ENCODE measurements at places on chromosomes 3 and 15.
A peak's percentile ranks its signal among the peaks of the same experiment; 100 is the strongest.

DNA sequence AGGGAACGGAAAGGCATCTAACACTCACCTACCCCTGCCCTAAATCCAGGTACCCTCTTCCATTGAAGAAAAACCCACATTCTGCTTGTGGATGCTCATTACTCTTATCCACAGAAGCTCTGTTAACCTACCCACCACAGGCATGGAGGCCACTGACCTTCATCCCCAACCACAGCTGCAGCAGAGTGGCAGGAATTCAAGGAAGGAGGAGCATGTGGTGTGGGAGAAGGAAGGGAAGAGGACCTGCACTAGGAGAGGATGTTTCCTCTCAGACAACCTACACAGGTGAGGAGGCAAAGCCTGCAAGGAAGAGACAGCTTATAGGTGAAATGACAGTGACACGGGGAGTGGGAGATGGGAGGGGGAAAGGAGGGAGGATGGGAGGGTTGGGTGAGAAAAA lies 192.5 kb upstream of the TSC22D2 start:
- H3K4me3 ChIP-seq = no peak overlapping the region
- no peaks in the 10 kb centered on the region for H3K36me3 ChIP-seq
- H3K4me1 ChIP-seq = peaks cover 47% of the 10 kb centered on the region
- no peak for DNase-seq

DNA sequence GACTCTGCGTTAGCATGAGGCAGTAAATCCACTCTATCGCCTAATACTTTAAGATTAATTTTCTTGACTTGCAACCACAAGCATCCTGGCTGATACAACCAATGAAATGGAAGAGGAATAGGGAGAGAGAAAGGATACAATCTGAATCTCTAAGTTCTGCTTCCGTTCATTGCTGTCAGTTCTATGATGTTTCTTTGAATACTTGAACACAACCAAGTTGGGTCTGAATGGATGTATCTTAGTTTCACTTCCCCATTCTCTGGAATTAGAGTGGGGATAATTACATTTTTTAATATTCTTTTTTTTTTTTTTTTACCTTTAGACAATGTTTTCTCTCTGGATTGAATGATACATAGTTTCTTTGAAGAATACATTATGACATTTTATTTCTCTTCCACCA lies 22.9 kb downstream of the PDE8A start:
- peaks cover 23% of the 10 kb centered on the region for H3K4me1 ChIP-seq
- H3K27ac ChIP-seq = no peak overlapping the region
- no peak overlapping the region for H3K4me3 ChIP-seq
- no peaks in the 10 kb centered on the region for H3K36me3 ChIP-seq
- DNase-seq = peak; percentile 48

DNA sequence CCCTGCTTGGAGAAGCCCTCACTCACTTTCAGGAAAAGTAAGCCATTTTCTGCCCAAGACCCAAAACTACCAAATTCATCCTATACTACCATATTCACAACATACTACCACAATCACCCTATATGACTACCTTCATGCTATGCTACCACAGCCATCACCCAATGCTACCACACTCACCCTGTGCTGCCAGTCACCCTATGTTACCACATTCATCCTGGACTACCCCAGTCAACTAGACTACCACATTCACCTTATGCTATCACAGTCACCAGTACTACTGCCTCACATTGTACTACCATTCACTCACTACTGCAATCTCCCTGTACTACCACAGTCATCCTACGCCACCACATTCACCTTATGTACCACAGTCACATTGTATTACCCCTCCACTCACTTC lies 58.4 kb upstream of the CDV3 start:
- H3K4me1 ChIP-seq = peaks cover 9% of the 10 kb centered on the region
- H3K27me3 ChIP-seq = no peaks in the 10 kb centered on the region
- H3K27ac ChIP-seq = no peak overlapping the region
- no peak overlapping the region for H3K4me3 ChIP-seq
- DNase-seq = no peak

DNA sequence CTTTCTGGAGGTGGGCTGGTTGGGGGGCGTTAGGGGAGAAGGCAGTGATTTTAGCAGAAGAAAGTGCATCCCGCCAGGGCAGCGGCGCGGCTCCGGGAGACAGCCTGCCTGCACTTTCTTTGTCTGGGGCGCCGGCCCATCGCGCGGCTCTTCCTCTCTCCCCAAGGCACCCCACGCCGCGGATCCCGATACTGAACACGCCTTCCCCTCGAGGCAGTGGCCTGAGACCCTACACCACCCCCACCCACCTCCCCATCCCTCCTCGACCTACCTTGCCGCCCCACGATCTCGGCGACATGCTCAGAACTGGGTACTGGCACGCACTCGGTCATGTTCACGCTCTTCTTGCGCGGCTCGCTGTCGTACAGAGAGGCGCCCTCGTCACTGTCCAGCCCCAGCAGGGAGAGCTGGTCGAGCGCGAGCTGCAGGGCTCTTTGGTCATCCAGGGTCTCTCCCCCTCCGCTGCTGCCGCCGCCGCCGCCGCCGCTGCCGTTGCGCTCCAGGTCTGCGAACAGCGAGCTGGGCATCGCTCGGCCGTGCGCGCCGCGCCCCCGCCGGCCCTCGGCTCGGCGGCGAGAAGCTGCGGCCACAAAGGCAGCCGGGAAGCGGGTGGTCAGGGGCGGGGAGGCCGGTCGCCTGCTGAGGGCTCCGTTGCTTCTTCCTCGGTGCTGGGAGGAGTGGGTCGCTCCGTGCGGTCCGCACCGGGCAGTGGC lies 483 bp downstream of the MEX3B start:
- no peak overlapping the region for H3K27ac ChIP-seq
- DNase-seq = peak; percentile 51
- H3K27me3 ChIP-seq = no peaks in the 10 kb centered on the region
- peaks cover 4% of the 10 kb centered on the region for H3K4me1 ChIP-seq
- H3K36me3 ChIP-seq = no peaks in the 10 kb centered on the region
- H3K4me3 ChIP-seq = peak overlapping the region; percentile 95

GRCh38 chr3:177037241-177037640 lies 160.0 kb downstream of the TBL1XR1 start:
- H3K27me3 ChIP-seq = no peaks in the 10 kb centered on the region
- no peak for DNase-seq
- H3K4me3 ChIP-seq = no peak overlapping the region
- H3K27ac ChIP-seq = peak overlapping the region; percentile 80
- peaks cover 37% of the 10 kb centered on the region for H3K36me3 ChIP-seq

DNA sequence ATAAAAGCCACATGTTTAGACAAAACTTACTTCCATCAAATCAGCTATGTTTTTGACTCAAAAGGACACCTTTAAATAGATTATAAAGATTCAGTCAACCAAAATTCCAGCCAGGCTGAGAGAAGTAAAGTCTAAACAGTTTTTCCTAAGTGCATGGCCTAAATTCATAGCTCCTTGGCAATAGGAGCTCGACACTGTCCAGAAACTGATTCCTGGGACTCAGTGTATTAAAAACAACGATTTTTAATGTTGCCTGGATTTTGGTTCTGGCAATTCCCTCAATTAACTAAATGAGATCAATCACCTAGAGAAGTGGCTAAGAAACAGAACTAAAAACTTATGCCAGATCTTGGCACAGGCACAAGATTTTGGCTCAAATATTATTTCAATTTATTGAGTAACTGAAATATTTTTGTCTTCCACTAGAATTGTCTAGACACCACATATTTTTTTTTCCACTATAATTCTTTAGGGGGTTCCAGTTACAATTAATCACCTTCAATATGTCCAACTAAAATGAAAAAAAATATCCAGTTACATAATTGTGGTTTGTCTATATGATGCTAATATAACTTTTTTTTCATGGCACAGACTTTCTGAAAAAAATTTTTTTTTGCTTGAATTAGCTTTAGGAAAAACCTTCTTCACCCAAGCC lies 135.9 kb downstream of the TFDP2 start:
- no peak overlapping the region for H3K27ac ChIP-seq
- no peak for DNase-seq
- no peaks in the 10 kb centered on the region for H3K27me3 ChIP-seq

DNA sequence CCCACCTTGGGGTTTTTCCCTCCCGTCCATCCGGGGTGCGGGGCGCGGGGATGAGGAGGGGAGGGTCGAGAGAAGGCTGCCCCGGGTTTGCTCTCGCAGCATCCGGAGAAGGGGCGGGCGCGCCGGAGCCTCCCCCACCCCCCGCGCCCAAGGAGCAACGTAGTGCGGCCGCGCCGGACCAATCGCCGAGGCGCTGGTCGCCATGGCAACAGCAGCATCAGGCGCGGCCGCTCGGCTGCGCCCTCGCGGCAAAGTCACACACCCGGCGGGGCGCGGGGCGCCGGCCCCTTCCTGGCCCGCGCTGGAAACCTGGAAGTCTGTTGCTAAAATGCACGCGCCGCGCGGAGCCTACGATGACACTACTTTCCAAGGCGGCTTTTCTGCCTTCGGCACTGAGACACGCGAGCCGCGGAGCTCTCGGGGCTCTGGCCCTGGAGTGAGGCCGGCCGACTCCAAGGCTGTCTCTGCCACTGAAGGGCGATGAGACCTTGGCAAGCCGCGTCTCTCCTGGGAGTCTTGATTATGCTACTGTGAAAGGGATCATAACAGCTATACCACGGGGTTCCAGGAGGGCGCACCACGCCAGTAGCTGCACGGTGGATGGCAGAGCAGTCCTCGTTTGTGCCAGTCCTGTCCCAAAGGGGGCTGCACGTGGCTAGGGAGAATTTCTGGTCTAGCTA lies at the start of gene IQSEC1:
IQSEC1 (minus strand) TSS at position 104 of the 680 bp plus-strand sequence. CDS start 415 bp downstream, outside the sequence.
- no peaks in the 10 kb centered on the region for H3K27me3 ChIP-seq
- DNase-seq = peak; percentile 90
- H3K27ac ChIP-seq = no peak within 1 kb of the TSS
- no peaks in the 10 kb centered on the region for H3K36me3 ChIP-seq

DNA sequence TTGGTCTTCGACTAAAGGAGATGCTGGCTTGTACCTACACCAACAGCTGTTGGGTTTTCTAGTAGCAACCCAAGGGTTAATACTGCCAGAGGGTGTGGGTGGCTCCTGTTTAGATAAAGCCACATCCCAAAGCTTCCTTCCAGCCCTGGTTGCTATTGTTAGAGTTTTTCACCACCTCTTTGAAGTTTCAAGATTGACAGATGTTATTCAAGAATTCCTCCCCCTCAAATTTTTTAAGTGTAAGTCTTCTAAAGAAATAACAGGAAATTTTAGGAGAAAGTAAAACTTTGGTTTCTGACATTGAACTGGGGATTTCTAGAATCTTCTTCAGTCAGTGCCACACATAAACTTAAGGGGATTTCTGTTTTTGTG lies 60.9 kb downstream of the TGFBR2 start:
- DNase-seq = no peak
- H3K27me3 ChIP-seq = no peaks in the 10 kb centered on the region
- no peak overlapping the region for H3K4me3 ChIP-seq
- no peaks in the 10 kb centered on the region for H3K4me1 ChIP-seq

DNA sequence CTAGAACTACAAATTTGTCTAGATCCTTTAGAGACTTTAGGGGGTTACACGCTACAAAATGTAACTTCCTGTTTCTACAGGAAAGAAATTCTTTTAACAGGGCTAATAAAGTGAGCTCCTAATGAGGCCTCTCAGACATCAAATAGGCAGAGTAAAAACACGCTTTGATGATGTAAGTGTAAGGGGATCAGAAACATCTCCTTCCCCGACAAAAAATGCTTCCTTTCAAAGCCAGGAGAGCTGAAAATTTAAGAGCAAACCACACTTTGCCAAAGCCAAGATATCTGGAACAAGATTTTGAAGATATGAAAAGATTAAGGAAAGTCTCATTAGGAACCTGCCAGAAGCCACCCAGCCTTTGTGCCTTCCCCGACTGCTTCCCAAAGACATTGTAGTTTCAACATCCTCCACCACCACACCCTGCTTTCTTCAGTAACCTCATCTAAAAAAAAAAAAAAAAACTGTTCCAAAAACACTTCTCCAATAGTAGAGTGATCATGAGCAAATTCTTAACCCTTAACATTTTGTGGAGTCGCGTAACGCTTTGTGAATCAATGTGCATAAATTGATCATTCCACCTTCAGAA lies 505.0 kb upstream of the THBS1 start:
- H3K4me1 ChIP-seq = no peaks in the 10 kb centered on the region
- no peaks in the 10 kb centered on the region for H3K36me3 ChIP-seq
- no peak overlapping the region for H3K4me3 ChIP-seq
- no peak overlapping the region for H3K27ac ChIP-seq
- DNase-seq = no peak
- no peaks in the 10 kb centered on the region for H3K27me3 ChIP-seq

DNA sequence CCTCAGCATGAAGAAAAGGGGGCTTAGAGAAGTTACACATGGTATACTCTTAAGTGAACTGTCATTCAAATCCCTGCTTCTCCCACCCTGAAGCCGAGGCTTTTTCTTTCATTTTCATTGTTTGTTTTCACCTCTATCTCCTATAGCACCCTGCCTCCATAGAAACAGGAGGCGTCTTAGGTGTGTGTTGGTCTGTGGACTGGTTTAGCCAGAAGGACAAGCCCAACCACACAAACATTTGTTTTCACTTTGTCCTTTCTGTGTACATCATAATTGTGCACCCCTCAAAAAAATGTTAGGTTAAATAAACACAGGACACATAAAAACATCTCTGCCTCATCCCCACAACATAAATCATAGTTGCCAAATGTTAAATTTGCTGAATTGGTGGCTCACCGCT lies 73.3 kb upstream of the UBE2E2 start:
- no peak overlapping the region for H3K4me3 ChIP-seq
- H3K27ac ChIP-seq = no peak overlapping the region
- DNase-seq = no peak
- no peaks in the 10 kb centered on the region for H3K4me1 ChIP-seq
- no peaks in the 10 kb centered on the region for H3K27me3 ChIP-seq
- no peaks in the 10 kb centered on the region for H3K36me3 ChIP-seq

- no peaks in the 10 kb centered on the region for H3K27me3 ChIP-seq
- H3K36me3 ChIP-seq = peaks cover 4% of the 10 kb centered on the region
- H3K4me1 ChIP-seq = peaks cover 10% of the 10 kb centered on the region
- H3K27ac ChIP-seq = no peak overlapping the region
Observed at GRCh38 chr3:53217175-53217574, 38.6 kb downstream of the TKT start.

GRCh38 chr15:74505837-74506514 lies 35.0 kb upstream of the ARID3B start:
- no peaks in the 10 kb centered on the region for H3K36me3 ChIP-seq
- no peak for DNase-seq
- no peaks in the 10 kb centered on the region for H3K27me3 ChIP-seq
- H3K4me1 ChIP-seq = no peaks in the 10 kb centered on the region
- no peak overlapping the region for H3K27ac ChIP-seq

DNA sequence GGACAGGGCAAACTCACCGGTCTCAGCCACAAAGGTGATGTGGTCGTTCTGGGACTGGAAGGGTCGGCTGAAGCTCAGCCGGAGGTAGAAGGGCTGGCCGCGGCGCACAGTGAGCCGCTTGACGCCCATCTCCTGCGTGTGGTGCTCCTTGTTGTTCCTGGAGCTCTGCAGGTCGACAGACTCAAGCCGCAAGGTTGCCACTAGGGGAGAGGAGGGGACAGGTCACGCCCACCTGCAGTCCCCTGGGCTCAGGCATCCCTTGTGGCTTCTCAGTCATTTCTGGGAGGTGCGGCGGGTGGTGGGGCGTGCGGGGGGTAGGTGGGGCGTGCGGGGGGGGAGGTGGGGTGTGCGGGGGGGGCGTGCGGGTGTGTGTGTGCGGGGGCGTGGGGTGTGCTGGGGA lies 26.7 kb upstream of the TGM5 start:
- no peaks in the 10 kb centered on the region for H3K27me3 ChIP-seq
- H3K36me3 ChIP-seq = no peaks in the 10 kb centered on the region
- no peak overlapping the region for H3K27ac ChIP-seq
- no peak overlapping the region for H3K4me3 ChIP-seq

Data from Karpas-422 (cell line).